ENCODE measurements at places on chromosomes 1 and 21.

- DNase-seq = peak; percentile 24
Measured at GRCh38 chr1:160171354-160171753, 19.0 kb upstream of the CASQ1 start.

- no peak for DNase-seq
Measured at GRCh38 chr1:31981456-31981839, 32.2 kb upstream of the KHDRBS1 start.

DNA sequence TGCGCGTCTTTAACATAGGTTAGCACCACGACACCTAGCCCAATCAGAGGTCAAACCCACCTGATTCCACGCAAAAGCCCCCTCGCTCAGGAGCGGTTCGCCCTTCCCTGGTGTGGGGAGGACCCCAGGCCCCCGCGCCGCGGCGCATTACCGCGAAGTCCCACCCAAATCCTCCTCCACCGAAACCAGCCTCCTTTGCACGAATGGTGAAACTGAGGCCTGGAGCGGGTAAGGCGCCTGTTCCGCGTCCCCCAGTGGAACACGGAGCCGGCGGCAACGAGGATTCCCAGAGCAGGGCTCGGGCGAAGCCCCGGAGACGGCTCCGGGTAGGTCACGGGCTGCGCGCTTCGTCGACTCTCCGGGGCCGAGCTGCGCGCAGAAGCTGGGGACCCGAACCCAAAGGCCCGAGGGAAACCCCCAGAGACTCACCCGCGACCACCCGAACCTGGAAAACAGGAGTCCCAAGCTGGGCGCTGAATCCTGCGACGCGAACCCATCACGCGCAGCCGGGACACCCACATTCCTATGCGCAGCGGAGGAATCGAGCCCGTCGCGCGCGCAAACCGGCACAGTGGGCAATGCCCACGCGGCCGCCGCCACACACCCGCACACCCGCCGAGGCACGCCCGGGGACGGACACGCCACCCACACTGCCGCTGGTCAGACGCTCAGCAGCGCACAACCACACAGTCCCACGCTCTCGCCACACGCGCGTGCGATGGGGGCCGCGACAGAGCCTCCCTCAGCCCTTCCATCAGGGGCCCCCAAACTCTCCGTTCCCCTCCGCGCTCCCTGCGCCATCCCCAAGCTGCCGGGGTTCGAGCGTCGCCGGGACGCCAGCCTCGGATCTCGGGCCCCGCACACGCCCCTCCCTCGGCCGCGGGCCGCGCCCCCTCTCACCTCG lies 507 bp downstream of the GLIS1 start:
- peak; percentile 32 for DNase-seq

GRCh38 chr1:153789478-153790034 lies 14.3 kb downstream of the SLC27A3 start:
- no peak for DNase-seq

DNA sequence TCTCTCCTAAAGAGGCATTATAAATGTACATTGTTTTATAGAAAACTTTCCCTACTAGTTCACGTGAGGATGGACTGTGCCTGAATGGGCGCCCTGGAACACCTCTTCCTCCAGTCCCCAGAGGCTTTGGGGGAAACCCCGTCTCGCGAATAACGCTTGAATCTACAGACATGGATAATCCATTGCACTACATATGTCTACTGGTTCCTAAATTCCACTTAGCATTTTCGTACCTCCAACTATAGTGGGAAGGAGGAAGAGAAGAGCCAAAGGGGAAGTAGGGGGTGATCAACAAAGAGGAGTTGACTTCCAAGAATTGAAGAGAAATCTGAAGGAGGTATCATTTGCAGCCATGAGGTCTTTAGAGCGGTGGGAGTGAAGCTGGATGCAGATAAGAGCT lies 11.1 kb downstream of the BARHL2 start:
- DNase-seq = no peak

- DNase-seq = no peak
Measured at GRCh38 chr1:18630511-18631495, at the start of gene PAX7. TSS of gene PAX7 (plus strand) at chr1:18630846. CDS start at chr1:18631604, 758 bp downstream.

- DNase-seq = no peak
Measured at GRCh38 chr1:92833840-92834239, 2.0 kb downstream of the RPL5 start.

GRCh38 chr1:222620566-222620965 lies 2.7 kb downstream of the MIA3 start:
- no peak for DNase-seq

- no peak for DNase-seq
Measured at GRCh38 chr1:70101774-70102173, 103.6 kb downstream of the LRRC40 start.

- DNase-seq = no peak
Measured at GRCh38 chr1:38507563-38507962, 352.0 kb downstream of the RRAGC start.

- no peak for DNase-seq
Measured at GRCh38 chr1:21308847-21309652, 18.8 kb upstream of the ECE1 start.

GRCh38 chr1:227213426-227213825 lies 104.9 kb downstream of the CDC42BPA start:
- no peak for DNase-seq

DNA sequence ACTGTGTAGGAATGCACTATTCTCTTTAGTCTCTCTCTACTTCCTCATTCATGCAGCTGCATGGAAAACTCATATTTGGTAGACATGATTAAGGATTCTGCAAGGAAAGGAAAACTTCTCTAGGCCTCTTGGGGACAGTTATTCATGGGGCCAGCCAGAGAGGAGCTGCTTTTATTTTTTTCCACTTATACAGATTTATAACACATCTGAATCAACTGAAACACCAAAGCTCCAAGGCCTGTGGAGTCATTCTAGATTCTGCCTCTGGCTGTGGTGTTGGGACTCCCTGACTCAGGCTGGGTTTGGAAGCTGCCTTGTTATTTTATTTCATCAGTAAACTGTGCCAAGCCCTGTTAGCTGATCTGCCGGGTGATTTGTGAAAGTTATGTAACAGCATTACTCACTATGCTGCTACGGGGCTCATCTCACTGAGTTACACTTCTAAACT lies 83.9 kb upstream of the EDEM3 start:
- peak; percentile 95 for DNase-seq

DNA sequence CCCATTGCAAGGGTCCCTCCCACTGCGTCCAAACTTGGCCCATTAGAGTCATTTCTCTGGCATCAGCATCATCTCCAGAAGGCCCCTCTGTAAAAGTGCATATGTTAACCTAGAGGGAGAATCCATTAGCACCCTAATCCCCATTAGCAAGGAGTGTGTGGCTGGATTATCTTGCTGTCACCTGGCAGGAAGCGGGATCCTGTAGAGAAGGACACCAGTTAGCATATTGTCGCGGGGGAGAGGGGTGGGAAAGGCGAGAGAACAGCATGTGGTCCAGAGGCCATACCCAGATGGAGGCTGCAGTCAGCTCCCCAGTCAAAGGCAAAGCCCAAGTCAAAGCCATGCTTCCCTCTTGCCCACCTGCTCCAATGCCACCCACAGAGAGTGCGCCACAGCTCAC lies 64.0 kb downstream of the OLIG1 start:
- DNase-seq = no peak

DNA sequence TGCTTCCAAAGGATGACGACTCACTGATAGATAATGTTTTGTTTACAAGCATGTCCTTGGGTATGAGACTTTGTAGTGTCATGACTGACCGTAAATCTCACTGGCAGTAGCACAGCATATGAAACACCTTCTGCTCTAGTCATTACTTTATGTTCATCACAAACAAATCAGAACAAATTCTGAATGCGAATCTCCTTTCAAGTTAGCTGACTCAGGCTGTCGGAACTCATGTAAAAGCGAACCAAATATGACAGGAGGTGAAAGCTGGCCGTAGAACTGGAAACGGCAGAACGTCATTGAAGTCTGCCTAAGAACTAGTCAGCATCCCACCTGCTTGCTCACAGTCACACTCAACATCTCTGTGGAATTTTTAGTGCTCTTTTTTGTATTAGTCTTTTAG lies 143.9 kb downstream of the RGS7 start:
- DNase-seq = no peak

- DNase-seq = no peak
Measured at GRCh38 chr1:11157394-11157793, 31.8 kb upstream of the ANGPTL7 start.

- DNase-seq = no peak
Measured at GRCh38 chr1:16484931-16485330, 29.2 kb downstream of the RNU1-1 start.

DNA sequence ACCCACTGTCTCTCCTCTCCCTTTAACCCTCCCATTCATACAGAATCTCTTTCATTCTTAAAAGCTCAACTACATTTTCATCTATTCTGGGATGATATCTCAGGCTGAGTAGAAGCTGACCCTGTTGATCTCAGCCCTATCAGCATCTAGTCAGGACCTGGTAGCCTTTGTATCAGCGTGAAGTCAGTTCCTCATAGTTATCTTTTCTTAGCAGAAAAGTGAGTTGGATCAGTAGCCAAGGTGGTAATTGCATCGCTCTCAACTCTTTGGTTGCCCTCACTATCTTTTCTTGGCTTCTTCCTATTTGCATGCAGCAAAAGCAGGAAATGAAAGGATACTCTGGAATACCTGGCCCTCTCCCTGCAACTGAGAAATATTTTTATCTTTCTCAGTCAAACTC lies 13.6 kb upstream of the GOLT1A start:
- no peak for DNase-seq

- peak; percentile 63 for DNase-seq
Measured at GRCh38 chr1:231037585-231038517, 2.2 kb downstream of the FAM89A start.

DNA sequence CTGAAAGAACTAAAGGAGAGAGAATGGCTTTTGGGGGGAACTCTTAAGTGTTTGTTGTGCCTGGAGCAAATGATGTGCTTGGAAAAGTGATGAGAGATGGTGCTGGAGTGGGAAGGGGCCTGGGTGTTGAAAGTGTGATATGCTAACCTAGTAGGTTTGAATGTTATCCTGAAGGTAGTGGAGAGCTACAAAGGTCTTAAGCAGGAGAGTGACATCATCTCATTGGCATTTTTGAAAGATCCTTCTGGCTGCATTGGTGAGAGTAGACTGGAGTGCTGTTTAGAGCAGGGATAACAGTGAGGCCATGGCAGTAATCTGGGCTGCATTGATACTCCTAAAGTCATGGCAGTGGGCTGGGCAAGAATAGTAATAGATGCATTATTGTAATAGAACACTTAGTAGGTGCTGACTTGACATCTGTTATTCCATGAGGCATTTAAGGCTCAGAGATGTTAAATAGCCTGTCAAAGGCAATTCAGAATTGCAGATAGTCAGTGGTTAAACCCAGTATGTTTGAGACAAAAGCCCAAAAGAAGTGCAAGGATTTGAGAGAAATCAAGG lies 44.5 kb downstream of the MDM4 start:
- DNase-seq = peak; percentile 75

- DNase-seq = no peak
Measured at GRCh38 chr1:19815801-19816736, 986 bp upstream of the RNF186 start.

GRCh38 chr1:30969903-30970302 lies 61.3 kb upstream of the SDC3 start:
- no peak for DNase-seq

- peak; percentile 24 for DNase-seq
Measured at GRCh38 chr1:221768444-221769066, 26.7 kb upstream of the DUSP10 start.

DNA sequence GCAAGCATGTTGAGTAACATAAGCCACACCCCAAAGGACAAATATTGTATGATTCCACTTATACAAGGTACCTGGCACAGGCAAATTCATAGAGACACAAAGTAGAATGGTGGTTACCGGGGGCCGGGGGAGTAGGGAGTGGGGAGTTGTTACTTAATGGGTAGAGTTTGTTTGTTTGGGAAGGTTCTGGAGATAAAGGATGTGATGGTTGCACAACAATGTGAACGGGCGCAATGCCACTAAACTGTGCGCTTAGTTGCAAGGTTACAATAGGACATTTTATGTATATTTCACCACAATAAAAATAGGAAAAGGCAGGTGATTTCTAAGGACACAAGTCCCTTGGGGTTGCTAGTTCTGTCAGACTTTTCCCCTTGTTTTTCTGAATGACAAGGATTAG lies 516.6 kb downstream of the KIF26B start:
- DNase-seq = no peak

- DNase-seq = no peak
Measured at GRCh38 chr1:19205403-19205802, 4.7 kb downstream of the UBR4 start.

- no peak for DNase-seq
Measured at GRCh38 chr1:64150729-64151230, 52.6 kb upstream of the UBE2U start.

- DNase-seq = no peak
Measured at GRCh38 chr1:224739997-224740684, 124.0 kb downstream of the CNIH3 start.

DNA sequence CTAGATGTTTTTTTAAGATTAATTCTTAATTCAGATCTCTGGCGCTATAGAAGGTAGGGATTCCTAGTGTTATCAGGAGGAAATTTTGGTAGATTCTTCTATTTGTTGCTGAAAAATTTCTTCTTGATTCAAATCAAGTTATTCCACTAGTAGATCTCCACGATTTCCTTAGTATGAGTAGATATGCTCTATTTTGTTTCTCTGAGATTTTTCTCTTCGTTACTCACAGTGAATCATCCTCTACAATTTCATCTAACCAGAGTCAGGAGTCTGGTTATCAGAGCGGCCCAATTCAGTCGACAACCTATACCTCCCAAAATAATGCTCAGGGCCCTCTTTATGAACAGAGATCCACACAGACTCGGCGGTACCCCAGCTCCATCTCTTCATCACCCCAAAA lies 18.8 kb upstream of the HAX1 start:
- no peak for DNase-seq

DNA sequence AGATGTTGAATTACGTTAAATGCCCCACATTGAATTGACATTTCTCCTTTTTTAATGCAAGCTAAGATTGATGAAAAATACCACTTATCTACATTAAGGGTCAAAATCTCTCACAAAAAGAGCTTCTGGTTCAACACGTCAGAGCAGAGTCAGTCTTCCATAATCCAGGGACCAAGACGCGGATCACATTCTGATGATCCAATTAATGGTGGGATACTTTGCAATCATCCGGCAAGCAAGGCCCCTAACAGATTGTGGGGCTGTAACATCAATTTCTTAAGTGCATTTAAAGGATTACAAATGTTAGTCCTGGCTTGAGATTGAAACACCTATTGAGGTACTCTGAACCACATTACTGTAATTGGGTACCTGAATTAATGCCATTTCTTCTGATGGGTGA lies 120.2 kb upstream of the ESRRG start:
- no peak for DNase-seq

GRCh38 chr1:155250246-155250632 lies 5.0 kb downstream of the ENTREP3 start:
- no peak for DNase-seq

- no peak for DNase-seq
Measured at GRCh38 chr1:19844731-19845495, 29.8 kb upstream of the RNF186 start.

- DNase-seq = no peak
Measured at GRCh38 chr1:23791516-23792047, 637 bp downstream of the LYPLA2 start.

- no peak for DNase-seq
Measured at GRCh38 chr1:184620469-184620868, 134.2 kb downstream of the EDEM3 start.

GRCh38 chr1:42931911-42932422 lies 26.7 kb downstream of the SLC2A1 start:
- DNase-seq = no peak
